Smooth muscle cell of bladder (primary cell): ENCODE measurements at places on chromosomes 2 and 18. TPM values are rescaled to one million over a fixed set of nuclear protein-coding genes. Genes with fewer than 3 reads are reported as not detected.

The FN1 gene
- total RNA-seq: 808 and 2,278 TPM in 2 replicates

The KCNJ3 gene
- not detected in 2 replicates for total RNA-seq

The MLPH gene
- total RNA-seq: 12.2 and 12.8 TPM in 2 replicates

The CHRNA1 gene
- total RNA-seq: 0.09 and 0.14 TPM in 2 replicates

The DLGAP1 gene
- 0.09 and 0.14 TPM in 2 replicates for total RNA-seq

The CACNB4 gene
- 1.1 and 2.8 TPM in 2 replicates for total RNA-seq

The CD207 gene
- total RNA-seq: not detected in 2 replicates

The NTSR2 gene
- total RNA-seq: under 0.01 TPM in 1 of 2 replicates, not detected in the other

The ATP6V1C2 gene
- under 0.01 TPM in 1 of 2 replicates, not detected in the other for total RNA-seq
